Prostate gland (tissue), 2 donors: ENCODE measurements at places on chromosomes 6 and 20. TPM values are rescaled to one million over a fixed set of nuclear protein-coding genes. Genes with fewer than 3 reads are reported as not detected.

- DNase-seq, result no peak
Measured at GRCh38 chr6:3812596-3812995, 36.6 kb upstream of the FAM50B start.

TRIM40 gene
- total RNA-seq, result not detected

DNA sequence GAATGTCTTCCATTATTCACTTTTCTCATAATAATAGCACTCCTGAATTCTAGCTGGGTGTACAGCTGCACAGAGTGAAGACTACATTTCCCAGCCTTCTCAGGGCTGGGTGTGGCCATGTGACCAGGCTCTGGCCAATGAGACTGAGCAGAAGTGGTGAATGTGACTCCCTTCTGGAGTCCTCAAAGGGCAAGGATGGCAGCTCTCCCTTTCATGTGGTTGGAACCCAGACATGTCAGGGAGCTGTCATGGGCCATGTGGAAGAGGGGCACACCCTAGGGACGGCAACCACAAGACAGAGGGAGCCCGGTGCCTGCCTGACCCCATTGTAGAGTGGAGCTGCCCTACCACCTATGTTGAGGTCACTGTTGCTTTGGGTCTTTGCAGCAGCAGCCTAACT, 312.8 kb upstream of the SULF2 start:
- no peak for DNase-seq

CDSN gene
- 0.50 TPM for total RNA-seq

DNA sequence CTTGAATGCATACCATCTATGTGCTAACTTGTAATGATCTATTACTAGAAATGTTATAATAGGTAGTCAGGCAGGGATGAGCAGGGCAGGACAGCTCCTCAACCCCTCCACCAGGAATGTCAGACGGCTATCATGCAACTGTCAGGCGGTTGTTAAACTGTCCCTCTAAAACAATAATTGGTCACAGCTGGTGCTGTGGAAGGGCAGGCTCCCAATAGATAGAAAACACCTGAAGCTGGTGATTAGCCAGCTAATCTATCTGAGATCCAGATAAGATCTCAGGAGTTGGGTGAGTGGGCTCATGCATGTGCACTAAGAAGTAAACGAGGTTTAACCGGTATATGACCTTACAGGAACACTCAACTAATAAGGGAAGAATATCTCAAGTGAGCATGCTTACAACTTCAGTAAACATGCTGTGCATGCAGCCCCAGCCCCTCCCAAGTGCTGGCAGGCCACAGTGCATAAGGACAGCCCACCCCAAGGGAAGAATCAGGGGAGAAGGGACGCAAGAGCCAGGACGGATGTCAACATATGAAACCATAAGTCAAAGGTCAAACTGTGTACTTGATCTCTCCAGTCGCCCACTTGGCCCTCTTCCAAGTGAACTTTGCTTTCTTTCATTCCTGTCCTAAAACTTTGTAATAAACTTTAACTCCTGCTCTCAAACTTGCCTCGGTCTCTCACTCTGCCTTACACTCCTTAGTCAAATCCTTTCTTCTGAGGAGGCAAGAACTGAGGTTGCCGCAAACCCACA, 566.2 kb upstream of the NRSN1 start:
- DNase-seq, result no peak

PKIB gene
- 12.8 TPM for total RNA-seq

- no peak for DNase-seq
Measured at GRCh38 chr20:59912609-59913008, 20.8 kb downstream of the SYCP2 start.

BEND6 gene
- 3.2 TPM for total RNA-seq

DNA sequence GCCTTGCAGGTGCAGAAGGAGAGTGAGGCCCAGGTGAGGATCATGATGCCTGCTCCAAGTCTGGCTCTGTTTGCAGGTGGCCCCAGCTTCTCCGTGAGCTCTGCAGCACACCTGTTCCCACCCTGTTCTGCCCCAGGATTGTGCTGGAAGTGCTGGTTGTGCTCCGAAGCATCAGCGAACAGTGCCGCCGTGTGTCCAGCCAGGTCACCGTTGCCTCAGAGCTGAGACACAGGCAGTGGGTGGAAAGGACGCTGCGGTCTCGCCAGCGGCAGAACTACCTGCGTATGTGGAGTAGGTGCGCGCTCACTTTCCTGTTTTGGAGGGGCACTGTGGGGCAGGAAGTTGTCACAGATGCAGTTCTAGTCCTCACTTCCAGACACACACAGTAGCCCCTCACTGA, 25.0 kb downstream of the ERMARD start:
- no peak for DNase-seq

CLDN20 gene
- not detected for total RNA-seq

- DNase-seq, result no peak
Measured at GRCh38 chr6:168457653-168457934, 16.6 kb downstream of the SMOC2 start.

TNFRSF6B gene
- total RNA-seq, result 12.2 TPM

DNA sequence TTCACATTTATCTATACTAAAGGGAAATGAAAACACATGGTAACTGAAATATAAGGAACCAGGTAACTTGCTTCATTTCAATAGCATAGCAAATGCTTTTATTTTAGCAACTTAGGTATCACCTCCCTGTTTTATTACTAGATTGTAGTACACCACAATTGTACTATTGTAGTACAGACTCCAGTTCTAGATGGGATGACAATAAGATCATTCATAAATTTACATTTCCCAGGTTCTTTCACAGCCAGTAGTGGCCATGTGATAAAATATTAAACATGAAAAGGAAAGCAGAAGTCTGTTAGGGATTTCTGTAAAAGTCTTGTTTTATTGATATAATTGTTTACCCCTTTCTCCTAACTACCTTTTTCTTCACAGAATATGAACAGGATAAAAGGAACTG, 97.2 kb downstream of the LMBRD1 start:
- no peak for DNase-seq

PRR18 gene
- total RNA-seq, result not detected

DNA sequence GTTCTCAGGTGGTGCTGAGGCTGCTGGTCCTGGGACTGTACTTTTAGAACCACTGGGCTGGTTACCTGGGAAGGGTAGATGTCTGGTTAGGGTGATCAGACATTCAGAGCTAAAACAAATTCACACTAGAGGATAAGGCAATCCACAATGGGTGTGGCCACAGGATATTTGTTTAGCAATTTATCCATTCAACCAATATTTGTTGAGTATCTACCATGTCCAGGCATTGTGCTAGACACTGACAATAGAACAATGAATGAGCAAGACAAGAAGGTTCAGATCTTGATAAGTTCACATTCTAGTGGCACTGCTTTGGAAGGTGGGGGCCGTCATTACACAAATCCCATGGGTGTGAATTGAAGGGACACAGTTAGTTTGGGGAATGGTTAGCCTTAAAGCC, 131.7 kb downstream of the BCAS1 start:
- DNase-seq, result no peak

DNA sequence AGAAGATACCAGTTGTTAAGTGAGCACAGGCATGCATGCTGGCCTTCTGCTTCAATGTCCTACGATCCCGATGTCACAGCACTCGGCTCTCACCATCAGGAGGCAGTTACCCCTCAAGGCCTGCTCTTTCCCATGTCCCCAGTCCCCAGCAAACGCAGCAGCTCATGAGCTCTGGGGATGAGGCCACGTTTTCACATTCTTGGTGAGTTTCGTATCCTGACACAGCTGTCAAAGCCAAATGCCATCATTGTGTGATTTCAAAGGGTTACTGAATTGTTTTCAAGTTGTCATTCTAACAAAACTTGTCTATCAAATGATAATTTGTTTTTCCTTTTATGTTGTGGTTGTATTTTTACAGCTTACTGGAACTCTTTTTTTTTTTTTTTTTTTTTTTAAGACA, 226.9 kb upstream of the KCNG1 start:
- DNase-seq, result no peak

DNA sequence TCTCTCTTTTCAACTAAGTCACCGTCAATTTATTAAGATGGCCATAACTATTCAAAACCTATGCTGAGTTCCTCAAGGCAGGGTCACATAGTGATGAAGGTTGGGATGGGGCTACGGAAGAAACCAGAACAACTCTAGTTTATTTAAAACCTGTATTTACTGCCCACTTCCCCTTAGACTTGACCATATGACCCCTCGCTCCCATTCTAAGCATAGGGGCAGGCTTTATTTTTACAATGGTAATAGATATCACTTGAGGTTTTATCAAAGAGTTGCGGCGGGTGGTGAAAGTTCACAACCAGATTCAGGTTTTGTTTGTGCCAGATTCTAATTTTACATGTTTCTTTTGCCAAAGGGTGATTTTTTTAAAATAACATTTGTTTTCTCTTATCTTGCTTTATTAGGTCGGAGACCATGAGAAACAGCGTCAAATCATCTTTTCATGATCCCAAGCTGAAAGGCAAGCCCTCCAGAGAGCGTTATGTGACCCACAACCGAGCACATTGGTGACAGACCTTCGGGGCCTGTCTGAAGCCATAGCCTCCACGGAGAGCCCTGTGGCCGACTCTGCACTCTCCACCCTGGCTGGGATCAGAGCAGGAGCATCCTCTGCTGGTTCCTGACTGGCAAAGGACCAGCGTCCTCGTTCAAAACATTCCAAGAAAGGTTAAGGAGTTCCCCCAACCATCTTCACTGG, 5.5 kb downstream of the EDN1 start:
- no peak for DNase-seq

DNA sequence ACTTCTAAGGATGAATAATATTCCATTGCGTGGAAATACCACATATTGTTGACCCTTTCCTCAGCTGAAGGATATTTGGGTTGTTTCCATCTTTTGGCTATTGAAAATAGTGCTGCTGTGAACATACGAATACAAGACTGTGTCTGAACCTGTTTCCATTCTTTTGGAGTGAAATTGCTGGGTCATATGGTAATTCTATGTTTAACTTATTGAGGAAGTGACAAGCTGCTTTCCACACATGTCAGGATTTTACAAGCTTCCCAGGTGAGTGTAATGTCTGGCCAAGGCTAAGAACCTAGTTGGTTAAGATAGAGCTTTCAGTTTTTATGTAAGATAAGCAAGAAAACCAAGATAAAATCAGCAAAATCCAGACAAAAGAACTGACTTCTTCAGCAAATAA, 48.8 kb downstream of the PPP1R3G start:
- no peak for DNase-seq

CST4 gene
- not detected for total RNA-seq

CST5 gene
- not detected for total RNA-seq

GRCh38 chr6:11332463-11332862, 100.0 kb upstream of the NEDD9 start:
- no peak for DNase-seq

SCAND1 gene
- total RNA-seq, result 137 TPM

DNA sequence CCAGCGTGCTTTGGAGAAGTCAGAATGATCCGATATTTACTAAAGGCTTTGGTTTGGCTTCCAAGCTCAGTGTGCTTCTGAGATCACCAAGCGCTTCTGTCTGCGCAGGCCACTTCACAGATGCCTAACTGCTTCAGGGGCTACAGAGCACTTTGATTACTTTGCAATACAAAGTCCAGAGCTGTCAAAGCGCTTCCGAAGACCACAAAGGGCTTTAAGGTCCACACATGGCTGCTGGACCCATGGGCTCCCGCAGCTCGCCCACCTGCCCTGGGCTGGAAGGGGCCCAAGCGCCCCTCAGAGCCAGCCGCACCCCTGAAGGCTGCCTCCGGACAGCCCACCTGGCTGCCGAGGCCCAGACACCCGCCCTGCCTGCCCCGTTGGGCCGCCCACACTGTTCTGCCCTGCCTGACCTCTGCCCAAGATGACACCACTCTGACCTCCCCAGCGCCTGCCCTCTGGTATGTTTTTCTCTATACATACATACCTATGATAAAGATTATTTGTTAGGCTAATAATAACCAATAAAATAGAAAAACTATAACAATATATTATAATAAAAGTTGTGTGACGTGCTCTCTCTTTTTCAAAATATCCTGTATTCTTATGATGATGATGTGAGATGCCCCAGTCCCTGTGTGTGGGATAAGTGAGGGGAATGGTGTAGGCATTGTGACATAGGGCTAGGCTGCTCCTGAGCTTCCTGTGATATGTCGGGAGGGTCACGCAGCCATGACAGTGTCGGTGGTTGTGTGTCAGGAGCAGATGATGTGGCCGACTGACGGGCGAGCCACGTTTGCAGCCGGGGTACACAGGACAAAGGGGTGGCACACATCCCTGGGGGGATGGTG, 22.6 kb downstream of the DYNLT1 start:
- DNase-seq, result no peak

SOBP gene
- total RNA-seq, result 23.3 TPM
